BE2C (cell line): ENCODE measurements at places on chromosomes 4 and X.

GRCh38 chr4:101919373-101919977 is 128.9 kb downstream of the BANK1 start:
- DNase-seq, result no peak

GRCh38 chr4:2932321-2932950 is 30.8 kb downstream of the NOP14 start:
- DNase-seq, result no peak

- DNase-seq, result no peak
These were observed 29.0 kb upstream of the MAOA start for GRCh38 chrX:43627147-43627546.

GRCh38 chrX:37834937-37835336 is 12.4 kb downstream of the DYNLT3 start:
- DNase-seq, result no peak

DNA sequence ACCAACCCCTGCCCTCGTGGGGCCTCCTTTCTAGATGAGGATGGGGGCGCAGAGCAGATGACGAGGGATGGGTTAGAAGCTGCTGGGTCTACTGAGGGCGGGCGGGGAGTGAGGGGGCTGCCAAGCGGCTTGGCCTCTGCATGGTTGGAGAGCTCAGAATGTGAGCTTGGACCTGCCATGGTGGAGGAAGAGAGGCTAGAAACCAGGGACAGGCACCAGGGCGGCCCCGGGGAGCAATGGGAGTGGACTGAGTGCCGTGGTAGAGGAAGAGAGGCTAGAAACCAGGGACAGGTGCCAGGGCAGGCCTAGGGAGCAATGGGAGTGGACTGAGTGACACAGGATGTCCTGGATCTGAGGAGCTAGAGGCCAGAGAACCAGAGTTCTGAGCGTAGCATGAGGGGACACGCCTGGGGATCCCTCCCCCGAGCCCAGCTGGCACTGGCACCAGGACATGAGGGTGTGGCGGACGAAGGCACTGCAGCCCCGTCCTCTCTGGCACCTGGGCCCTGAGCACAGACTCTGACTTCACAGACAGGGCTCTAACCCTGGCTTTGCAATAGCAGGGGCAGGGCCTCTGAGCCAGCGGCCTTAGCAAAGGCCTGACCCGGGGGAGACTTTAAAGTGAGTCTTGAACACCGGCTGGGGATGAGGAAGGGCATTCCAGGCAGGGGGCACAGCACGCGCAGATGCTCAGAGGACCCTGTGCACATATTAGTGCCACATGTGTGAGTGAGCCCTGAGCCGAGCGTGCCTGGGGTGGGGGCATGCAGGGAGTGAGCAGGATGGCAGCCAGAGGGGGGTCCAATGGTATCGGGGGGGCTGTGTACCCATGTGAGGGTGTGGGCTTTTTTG is 214.0 kb upstream of the PSAPL1 start:
- no peak for DNase-seq

DNA sequence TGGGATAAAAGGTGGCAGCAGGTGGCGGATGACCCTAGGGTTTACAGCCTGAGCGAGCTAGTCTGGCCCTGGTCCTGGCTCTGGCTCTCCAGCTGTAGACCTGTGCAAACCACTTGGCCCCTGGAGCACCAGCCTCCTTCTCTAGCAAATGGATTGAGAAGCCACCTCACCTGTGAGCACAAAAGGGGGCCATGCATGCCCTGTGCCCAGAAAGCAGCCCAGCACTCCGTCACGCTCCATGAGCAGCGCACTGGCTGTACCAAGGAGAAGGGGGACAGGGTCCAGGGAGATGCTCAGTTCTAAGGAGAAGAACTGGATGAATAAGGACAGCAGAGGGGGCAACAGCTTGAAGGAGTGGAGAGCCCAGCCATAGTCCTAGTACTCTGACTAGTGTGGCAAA is 46.9 kb upstream of the C4orf50 start:
- DNase-seq, result no peak

DNA sequence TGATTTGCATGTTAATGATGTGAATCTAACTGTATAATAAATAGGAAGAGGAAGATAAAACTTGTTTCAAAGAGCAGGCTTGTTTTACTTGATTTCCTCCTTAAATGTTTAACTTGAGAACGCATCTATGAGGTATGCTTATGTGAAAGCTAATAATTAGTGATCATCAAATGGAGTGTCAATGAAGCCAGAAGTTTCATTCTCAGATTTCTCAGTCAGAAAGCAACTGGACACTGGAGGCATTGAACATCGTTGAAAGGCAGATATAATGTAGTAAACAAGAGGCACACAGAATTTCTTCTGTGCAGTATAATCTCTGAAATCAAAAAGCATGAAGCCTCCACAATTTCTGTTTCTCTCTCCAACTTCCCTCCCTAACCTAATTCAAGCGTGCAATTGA is 672.9 kb downstream of the ADGRL3 start:
- no peak for DNase-seq

DNA sequence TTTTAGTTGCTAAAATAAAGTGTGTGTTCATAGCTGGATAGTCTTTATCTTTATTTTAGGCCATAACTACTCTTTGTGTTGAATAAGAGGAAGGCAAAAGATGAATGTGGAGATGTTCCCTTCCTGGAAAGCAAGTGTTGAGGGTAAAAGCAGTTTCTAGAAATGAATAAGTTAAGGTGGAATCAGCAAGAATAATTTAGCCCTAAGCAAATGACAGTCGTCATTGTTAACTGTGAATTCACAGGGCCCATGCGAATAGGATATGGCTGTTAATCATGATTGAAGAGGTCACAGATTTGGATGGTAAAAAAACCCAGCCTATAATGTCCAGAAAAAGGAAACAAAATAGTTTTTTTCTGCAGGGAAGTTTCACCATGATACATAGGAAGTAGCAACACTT is 167.8 kb upstream of the PPP3CA start:
- no peak for DNase-seq

GRCh38 chr4:98779088-98779487 is 120.7 kb upstream of the TSPAN5 start:
- DNase-seq, result no peak

GRCh38 chr4:102780476-102781144 is 19.8 kb upstream of the MANBA start:
- no peak for DNase-seq

DNA sequence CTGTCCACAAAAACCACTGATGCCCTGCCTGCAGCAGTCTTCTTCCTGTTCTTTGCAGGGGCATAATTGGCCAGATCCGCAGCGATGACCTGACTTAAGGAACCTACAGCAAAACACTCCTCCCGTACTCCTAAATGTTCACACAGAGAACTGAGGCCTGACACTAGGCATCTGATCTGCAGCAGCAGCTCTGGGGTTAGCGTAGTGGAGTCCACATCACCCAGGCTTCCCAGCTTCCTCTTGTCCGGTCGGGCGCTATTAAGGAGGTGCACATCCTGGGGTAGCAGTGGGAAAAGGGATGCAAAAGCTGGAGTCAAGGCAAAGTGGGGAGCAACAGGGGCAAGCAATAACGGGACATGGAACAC is 758 bp downstream of the SCFD2 start:
- DNase-seq, result peak; percentile 40

GRCh38 chr4:81378386-81378785 is 93.3 kb downstream of the RASGEF1B start:
- no peak for DNase-seq

DNA sequence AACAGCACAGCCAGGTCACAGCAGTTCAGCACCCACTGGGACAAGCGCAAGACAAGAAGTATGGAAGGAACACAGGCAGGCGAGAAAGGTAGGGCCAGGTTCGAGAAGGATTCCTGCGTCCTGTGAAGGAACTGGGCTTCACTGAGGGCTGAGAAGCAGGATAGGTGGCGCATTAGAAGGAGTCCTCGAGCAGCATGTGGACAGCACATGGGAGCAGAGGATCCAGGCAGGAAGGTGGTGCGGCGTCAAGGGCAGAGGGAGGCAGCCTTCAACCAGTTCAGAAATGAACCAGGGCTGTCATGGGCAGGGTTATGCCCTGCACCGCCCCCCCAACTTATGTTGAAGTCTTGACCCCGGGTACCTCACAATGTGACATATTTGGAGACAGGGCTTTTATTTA is 30.8 kb upstream of the LAP3 start:
- DNase-seq, result no peak

DNA sequence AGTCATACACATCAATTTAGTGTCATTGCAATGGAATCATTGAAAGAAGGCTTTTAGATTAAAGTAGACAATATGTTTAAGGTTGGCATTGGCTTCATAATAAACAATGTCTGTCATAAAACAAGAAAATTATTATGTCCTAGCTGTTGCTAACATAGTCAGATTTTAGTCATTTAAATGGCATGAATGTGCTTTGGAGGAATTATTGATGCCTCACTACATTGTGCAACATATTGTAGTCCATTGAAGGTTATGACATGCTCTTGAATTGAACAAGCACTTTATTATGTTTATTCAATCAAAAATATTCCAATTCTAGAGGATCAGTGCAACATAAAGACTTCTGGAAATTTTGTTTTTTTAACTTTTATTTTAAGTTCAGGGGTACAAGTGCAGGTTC is 489.8 kb upstream of the AMOT start:
- DNase-seq, result no peak

- DNase-seq, result no peak
These were observed 69.6 kb downstream of the PPP2R2C start for GRCh38 chr4:6402566-6403399.

GRCh38 chr4:107442538-107443111 is 277.4 kb downstream of the PAPSS1 start:
- DNase-seq, result no peak

GRCh38 chr4:113442826-113443225 is 318.7 kb downstream of the CAMK2D start:
- no peak for DNase-seq

GRCh38 chr4:59537246-59537886 is 1662.8 kb upstream of the ADGRL3 start:
- DNase-seq, result no peak

DNA sequence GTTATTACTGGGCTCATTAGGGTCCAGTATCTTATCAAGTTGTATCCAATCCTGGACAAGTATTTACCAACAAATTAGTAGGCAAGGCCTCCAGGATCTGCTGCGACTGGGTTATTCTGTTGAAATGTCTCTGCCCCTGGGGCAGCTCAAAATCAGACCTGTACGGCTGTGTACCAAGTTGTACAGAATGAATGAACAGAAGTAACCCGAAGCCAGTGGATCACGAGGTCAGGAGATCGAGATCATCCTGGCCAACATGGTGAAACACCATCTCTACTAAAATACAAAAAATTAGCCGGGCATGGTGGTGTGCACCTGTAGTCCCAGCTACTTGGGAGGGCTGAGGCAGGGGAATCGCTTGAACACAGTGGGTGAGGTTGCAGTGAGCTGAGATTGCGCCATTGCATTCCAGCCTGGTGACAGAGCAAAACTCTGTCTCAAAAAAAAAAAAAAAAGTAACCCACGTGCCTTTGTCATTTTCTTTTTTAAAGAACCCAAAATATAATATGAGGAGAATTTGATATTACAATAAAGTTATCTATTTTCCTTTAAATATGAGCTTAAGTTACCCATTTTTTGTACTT is 127.3 kb downstream of the CBR4 start:
- DNase-seq, result no peak

GRCh38 chr4:147616849-147617172 is 386 bp upstream of the TMEM184C start:
- DNase-seq, result no peak

DNA sequence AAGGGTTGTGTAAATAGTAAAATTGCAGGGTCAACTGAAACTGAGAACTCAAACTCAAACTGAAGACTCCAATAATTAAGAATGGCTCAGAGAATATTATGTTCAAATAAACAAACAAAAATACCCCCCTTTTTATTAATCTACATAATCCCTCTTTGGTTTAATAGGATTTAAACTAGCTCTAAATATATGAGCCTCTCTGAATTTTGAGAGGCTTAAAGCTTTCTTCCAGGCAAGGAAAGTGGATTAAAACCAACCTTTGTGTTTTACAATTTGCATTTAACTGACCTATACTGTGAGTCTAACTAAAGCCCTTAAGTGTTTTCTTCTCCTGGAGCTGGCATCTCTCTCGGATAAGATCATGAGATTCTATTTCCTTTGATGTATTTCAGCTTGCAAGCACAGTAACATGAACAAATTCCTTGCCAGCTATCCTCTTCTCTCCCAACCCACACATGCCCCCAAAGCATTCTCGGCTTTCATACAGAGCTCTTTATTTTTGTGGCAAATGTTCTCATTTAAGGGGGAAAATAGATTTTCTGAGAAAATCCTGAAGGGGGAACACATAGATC is 1310.8 kb upstream of the AGA start:
- DNase-seq, result no peak

DNA sequence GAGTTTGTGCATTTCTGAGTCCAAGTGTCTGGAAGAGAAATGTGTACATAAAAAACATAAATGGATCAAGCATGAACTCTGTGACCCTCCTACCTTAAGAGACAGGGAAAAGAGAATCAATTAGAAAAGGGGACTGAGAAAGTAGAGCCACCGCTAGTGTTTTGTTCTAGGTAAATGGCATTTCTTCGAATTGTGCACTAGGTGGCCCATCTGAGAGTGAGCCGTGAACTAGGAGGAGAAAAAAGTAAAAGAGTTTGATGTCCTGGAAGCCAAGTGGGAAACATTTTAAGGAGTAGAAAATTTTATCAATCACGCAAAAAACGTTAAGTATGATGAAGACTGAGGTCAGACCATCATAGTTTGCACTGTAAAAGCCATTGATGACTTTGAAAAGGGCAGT is 55.1 kb downstream of the NAF1 start:
- DNase-seq, result no peak

DNA sequence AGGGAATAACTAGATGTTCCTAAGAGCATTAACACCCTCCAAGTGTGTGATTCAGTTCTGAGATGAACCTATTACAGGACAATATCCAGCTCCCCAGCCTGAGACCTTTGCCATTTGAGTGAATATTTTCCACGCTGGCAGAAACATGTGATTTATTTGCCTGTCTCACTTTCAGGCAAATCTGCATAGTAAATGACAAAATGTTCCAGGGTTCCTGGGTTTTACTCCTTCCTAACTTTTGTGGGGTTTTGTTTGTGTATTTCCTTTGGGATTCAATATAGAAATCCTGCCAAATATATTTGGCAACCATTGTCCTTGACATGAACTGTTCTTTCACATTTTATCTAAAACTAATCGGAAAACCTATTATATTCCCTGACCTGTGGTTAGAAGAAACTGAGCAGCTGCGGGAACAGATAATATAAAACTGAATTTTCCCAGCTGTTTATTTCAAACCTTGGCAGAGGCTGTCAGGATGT is 12.5 kb downstream of the F8 start:
- no peak for DNase-seq

DNA sequence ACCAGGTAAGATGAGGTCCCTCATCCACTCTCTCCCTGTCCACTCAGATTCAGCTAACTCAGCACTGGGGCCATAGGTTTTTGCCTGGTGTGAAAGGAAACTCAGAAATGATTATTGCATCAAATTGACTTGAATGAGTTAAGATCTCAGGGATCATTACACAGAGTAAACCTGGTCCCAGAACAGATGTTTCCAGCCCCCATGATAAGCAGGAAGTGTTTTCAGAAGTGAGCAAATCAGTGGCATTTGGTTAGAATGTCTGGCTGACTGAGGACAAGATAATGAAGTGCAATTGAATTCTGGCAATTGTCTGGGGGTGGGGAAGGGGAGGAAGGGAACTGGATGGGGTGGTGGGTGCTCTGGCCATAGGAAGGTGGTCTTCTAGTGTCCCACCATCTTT is 108.0 kb downstream of the CHIC2 start:
- peak; percentile 23 for DNase-seq
